LoVo (cell line): ENCODE measurements at places on chromosomes 13 and 19.

GRCh38 chr13:59766236-59766635, 397.5 kb downstream of the DIAPH3 start:
- DNase-seq: no peak

DNA sequence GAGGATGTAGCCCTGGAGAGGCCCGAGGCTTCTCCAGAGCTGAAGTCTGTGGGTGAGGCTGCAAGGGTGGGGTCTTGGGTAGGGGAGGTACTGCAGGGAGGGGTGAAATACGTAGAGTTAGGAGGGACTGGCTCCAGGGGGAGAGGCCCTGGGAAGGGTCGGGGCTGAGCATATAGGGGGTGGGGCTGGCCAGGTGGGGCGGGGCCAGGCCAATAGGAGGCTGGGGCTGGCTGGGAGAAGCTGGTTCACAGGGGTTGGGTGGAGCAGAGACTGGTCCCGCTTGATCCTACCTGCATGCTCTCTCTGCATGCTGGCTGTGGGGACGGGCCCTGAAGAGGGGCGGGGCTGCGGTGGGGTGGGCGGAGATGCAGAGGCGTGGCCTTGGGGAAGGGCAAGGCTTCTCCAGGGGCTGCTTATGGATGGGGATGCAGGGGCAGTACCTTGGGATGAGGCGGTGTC, 51.9 kb downstream of the CELF5 start:
- DNase-seq: no peak

- DNase-seq: no peak
Measured at GRCh38 chr19:55493052-55493644, 4.9 kb downstream of the SSC5D start.

DNA sequence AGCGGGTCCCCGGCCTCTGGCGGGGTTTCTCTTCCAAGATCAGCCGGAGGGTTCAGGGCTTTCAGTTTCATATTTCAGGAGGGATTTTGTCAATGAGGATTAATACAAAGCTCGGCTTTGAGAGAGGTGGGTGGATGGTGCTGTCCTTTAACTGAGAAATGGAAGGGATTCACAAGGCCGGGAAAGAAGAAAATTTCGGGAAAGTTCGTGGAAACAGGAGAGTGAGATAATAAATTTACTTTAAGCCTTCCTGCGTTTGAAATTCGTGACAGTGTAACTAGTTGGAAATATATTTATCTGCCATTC, 283 bp upstream of the PARP4 start:
- DNase-seq: no peak

- DNase-seq: no peak
Measured at GRCh38 chr13:112110479-112110878, 43.5 kb downstream of the SOX1 start.

DNA sequence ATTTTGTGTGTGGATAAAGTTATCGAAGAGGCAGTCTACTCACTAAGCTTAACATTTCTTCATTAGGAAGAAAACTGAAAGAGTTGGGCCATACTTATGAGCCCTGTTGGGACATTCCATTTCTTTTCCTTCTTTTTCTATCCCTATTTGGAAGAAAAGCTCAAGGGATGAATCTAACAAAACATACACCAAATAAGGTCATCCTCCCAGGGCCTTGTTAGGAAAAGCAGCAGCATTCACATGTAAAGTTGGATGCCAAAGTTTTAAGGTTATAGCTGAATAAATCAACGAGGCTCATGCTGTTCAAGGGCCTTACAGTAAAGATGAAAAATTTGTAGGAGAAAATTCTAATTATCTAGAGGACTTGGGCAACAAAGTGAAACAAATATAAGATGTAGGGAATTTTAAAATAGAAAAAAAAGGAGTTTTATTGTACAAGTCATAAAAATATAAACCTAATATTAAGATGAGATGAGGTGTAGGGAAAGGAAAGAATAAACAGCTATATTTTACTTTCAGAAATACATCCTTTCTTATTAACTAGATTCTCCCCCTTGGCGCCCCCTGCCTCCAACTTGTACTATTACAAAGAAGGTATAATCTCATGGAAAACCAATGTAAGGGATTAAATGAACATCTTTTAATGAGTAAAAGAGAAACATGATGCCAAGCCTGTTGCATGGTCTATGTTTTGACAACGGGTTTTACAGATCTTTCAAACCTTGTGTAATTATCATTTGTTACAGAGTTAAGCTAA, 160.4 kb downstream of the PCDH20 start:
- DNase-seq: no peak

DNA sequence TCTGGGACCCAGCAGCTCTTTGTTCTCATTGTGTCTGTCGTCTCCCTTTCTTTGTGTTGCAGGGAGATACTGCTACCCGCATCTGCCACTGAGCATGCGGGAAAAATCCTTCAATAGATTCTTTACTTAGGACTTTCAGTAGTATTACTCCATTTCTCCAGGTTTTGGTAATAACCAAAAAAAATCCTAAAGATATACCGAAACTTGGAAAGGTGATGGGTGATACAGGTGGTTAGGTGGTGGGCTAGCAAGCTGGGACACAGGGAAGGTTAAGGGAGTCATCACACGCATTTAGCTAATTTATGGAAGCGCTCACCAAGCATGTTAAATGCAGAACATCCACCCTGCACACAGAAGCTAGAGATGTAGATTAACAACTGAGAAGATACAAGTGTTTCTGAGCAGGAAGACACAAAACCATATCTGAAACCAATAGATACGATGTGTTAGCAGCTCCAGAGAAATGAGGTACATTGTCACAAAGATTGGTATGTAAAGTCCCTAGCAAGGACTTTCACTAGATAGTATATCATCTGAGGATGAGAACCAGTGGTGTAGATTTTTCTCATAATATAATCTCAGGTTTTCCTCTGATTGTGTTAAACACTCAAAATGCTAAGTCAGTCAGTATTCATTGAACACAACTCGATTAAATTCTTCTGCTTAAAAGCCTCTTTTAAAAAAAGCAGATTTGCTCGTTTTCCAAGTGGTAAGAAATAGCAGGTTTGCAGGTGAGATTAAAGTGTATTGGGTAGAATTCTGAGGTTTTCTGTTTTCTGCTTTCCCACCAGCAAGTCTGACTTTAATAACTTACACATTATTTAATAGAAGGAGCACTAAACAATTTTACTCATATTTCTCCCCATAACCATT, 1.2 kb upstream of the SLAIN1 start:
- no peak for DNase-seq

DNA sequence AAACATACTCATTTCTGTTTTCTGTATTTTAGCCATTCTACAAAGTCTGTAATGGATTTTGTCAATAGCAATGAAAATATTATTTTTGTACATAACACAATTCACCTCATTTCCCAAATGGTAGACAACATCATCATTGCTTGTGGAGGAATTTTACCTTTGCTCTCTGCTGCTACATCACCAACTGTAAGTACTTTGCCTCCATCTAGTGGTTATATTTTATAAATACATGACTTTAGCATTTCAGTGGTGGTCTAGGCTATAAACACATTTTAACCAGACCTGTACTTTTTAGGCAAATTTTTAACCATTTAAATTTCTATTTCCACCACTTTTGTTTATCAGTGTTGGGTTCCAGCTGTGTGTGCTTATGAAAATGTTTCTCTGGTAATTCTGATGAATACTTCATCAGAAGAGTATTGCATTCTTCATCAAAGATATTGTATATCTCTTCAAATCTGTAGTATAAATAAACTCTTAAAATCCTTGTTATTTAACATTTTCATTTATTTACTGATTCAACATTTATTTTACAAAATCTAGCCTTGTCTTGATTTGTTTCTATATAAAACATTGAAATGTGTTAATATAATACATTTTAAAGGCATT, 222.4 kb downstream of the NBEA start:
- peak; percentile 63 for DNase-seq

GRCh38 chr19:41999071-41999877, 5.2 kb upstream of the ATP1A3 start:
- no peak for DNase-seq

DNA sequence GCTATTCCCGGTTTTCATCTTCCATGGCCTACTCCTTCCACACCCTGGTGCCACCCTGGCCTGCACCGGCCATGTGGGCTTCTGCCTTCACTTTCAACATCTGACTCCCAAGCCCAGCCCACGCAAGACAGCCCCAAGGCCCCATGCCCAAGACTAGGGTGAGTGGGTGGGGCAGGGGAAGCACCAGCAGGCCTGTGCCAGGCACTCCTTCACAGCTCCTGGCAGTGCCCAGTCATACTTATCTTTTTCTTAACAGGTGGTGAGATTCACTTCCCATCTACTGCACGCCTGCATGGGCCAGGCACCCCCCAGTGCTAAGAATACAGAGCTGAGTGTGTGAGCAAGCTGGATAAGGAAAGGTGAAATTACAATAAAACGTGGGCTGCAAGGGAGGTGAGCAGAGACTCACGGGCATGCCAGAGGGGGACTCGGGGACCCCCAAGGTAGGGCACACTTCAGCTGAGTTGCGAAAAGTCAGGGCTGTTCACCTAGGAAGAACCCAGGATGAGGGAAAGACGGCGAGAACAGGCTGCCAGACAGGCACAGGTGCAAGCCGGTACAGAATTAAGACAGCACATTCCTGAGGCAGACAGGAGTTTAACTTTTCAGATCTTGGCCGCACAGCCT, 55.7 kb downstream of the COL4A1 start:
- no peak for DNase-seq

GRCh38 chr19:2221918-2222317, 14.2 kb downstream of the PLEKHJ1 start:
- no peak for DNase-seq

- DNase-seq: no peak
Measured at GRCh38 chr13:23467932-23468278, 34.4 kb upstream of the SACS start.

- peak; percentile 22 for DNase-seq
Measured at GRCh38 chr13:27868641-27869435, 51.0 kb upstream of the PDX1 start.
